ENCODE measurements at places on chromosomes 11 and 22. TPM values are rescaled to one million over a fixed set of nuclear protein-coding genes. Genes with fewer than 3 reads are reported as not detected.

- H3K27ac ChIP-seq = no peak overlapping the region
- DNase-seq = no peak
- H3K27me3 ChIP-seq = no peaks in the 10 kb centered on the region
- H3K4me1 ChIP-seq = no peaks in the 10 kb centered on the region
- no peaks in the 10 kb centered on the region for H3K36me3 ChIP-seq
These were observed 610.5 kb downstream of the BUD13 start for GRCh38 chr11:116162086-116162885.

The OR52H1 gene
- not detected for total RNA-seq

DNA sequence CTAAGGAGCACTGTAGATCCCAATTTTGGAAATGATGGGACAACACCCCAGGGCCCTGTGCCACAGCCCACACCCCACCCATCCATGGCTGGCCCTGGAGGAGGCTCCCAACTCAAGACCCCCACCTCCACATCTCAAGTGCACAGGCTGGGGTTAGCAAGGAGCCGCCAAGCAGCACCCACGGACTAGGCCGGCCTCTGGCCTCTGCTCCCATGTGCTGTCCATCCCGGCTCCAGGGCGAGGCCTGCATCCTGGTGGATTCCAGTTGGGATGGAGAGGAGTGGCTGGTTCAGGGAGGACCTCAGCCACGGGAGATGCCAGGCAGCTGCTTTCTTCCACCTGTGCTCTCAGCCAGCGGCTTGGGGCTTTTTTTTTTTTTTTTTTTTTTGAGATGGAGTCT is 43.4 kb upstream of the COMT start:
- no peak overlapping the region for H3K4me3 ChIP-seq
- peaks cover 22% of the 10 kb centered on the region for H3K4me1 ChIP-seq
- H3K27me3 ChIP-seq = no peaks in the 10 kb centered on the region
- H3K27ac ChIP-seq = no peak overlapping the region

DNA sequence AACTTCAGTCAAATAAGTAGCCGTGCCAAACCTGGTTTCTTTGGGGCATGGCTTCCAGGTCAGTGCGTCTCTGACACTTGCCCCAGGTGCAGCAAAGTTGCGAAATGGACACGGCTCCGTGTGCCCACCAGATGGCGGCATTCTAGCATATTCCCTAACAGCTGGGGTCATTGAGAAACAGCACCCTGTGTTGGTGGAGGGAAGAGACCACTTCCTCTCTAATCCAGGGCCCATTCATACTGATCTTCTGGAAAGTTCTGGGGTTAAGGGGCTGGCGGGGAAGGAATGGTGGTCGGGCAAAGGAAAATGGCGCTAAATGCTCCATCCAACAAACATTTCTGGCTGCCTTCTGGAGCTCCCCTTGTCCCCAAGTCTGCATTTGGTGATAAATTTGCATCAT is 141.2 kb upstream of the TIMP3 start:
- no peaks in the 10 kb centered on the region for H3K4me1 ChIP-seq
- H3K4me3 ChIP-seq = no peak overlapping the region
- H3K27ac ChIP-seq = no peak overlapping the region
- no peaks in the 10 kb centered on the region for H3K36me3 ChIP-seq
- no peaks in the 10 kb centered on the region for H3K27me3 ChIP-seq

DNA sequence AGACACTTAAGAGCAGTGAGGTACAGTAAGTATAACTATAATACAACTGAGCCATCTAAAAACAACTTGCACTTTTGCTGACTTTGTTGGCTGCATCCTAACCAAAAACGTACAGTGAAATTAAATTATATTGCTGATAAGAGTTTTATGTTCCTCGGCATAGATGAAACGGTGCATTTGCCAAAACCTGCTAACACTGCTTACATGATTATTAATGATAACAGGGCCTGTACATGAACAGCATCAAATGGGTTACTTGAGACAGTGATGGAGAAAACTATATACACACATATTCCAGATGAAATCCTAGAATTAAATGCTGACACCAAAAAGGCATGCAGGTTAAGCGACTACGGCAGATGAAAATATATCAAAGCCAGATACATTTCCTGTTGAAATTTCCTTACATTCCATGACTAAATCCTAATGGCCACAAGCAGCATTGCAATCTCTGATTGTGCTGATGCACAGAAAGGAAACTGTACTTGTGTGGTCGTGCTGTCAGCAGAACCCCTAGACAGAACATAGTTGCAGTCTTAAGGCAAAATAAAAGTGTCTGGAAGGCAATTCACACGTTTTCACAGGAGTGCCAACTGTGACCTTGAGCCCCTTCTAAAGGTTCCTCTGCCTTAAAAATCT is 143.9 kb downstream of the CADM1 start:
- H3K27ac ChIP-seq = no peak overlapping the region
- H3K27me3 ChIP-seq = no peaks in the 10 kb centered on the region
- no peaks in the 10 kb centered on the region for H3K4me1 ChIP-seq
- no peak for DNase-seq

- no peaks in the 10 kb centered on the region for H3K4me1 ChIP-seq
- H3K36me3 ChIP-seq = peaks cover 21% of the 10 kb centered on the region
- no peak overlapping the region for H3K4me3 ChIP-seq
These were observed 23.4 kb downstream of the TPBGL start for GRCh38 chr11:75263944-75264349.

The GLB1L2 gene
- total RNA-seq = not detected

The TMEM121B gene
- total RNA-seq = 1.8 TPM

DNA sequence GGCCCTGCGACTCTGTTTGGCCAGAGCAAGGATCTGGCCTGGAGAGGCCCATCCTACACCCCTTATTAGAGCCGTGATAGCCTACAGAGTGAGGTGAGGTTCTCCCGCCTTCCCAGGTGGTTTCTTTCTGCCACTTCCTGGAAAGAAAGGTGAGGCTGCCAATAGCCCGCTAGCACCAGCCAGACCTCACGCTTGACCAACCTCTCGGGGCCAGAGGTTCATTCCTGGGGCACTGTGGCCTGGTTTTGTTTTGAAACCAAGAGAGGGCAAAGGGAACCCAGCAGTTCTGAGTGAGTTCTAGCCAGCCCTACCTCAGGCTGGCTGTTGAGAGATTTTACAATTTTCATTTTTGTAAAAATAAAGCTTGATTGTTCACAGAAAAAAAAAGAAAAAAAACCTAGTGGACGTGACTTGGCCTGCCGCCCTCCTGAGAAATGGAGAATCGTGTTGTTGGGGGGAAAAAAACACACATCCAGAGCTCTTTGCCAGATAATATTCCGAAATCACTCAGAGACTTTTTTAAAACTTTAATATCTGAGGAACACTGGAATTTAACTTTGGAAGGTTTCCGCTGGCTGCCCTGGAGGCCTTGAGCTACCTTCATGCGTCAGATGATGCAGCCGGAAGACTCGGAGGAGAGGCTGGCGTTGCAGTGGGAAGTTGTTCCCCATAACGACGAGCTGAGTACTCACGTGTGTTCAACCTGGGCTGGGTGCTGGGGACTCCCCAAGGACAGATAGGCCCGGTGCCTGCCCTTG is 84.5 kb downstream of the BCR start:
- peaks cover 22% of the 10 kb centered on the region for H3K36me3 ChIP-seq
- no peaks in the 10 kb centered on the region for H3K4me1 ChIP-seq
- H3K27ac ChIP-seq = no peak overlapping the region
- no peak overlapping the region for H3K4me3 ChIP-seq
- H3K27me3 ChIP-seq = no peaks in the 10 kb centered on the region

The SC5D gene
- 39.5 TPM for total RNA-seq

DNA sequence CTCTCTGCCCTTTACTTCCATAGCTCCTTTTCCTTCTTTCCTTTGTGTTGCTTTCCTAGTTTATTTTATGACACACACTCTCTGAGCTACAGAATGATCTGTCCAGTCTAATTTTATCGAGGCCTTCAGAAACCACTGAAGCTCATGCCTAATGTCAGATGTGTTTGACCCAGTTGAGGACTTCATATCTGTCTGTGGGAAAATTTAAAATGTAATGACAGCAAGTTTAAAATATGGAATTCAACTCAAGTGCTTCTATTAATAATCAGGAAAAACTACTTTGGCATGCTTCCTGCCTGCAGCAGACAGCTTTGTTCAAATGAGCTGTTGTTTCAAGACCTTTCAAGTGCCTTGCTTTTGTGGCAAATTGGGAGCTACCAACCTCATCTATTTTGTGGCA is 261.8 kb upstream of the MTNR1B start:
- no peak for DNase-seq
- peak overlapping the region; percentile 21 for H3K27ac ChIP-seq
- H3K36me3 ChIP-seq = no peaks in the 10 kb centered on the region
- H3K4me3 ChIP-seq = no peak overlapping the region
- H3K27me3 ChIP-seq = no peaks in the 10 kb centered on the region

The RAC2 gene
- not detected for total RNA-seq

DNA sequence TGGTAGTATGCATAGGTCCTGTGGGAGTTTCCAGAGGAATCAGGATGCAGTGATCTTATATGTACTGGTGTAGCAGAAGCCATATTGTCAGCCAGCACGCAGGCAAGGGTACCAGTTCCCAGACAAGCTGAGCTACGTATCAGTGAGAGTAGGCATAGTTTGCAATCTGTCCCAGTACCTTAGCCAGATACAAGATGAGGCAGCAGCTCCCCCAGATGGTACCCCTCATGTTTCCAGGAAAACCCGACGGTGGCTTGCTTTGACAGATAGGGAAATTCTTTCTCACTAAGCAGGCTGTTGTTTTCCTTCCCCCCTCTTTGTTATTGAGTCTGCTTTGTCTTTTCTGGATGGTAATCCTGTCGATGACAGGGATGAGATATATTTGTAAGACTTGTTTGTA is 109.7 kb upstream of the RRM1 start:
- no peaks in the 10 kb centered on the region for H3K36me3 ChIP-seq
- no peak for DNase-seq
- H3K27me3 ChIP-seq = no peaks in the 10 kb centered on the region

The DENND5A gene
- total RNA-seq = 113 TPM

The SMTNL1 gene
- total RNA-seq = 4.5 TPM

The OR4A15 gene
- total RNA-seq = not detected

The KCNC1 gene
- 5.2 TPM for total RNA-seq

The OLFML1 gene
- total RNA-seq = not detected

GRCh38 chr22:27667121-27667843 is 134.3 kb downstream of the MN1 start:
- H3K27ac ChIP-seq = no peak overlapping the region
- H3K4me1 ChIP-seq = peaks cover 35% of the 10 kb centered on the region
- no peaks in the 10 kb centered on the region for H3K36me3 ChIP-seq
- no peak for DNase-seq

DNA sequence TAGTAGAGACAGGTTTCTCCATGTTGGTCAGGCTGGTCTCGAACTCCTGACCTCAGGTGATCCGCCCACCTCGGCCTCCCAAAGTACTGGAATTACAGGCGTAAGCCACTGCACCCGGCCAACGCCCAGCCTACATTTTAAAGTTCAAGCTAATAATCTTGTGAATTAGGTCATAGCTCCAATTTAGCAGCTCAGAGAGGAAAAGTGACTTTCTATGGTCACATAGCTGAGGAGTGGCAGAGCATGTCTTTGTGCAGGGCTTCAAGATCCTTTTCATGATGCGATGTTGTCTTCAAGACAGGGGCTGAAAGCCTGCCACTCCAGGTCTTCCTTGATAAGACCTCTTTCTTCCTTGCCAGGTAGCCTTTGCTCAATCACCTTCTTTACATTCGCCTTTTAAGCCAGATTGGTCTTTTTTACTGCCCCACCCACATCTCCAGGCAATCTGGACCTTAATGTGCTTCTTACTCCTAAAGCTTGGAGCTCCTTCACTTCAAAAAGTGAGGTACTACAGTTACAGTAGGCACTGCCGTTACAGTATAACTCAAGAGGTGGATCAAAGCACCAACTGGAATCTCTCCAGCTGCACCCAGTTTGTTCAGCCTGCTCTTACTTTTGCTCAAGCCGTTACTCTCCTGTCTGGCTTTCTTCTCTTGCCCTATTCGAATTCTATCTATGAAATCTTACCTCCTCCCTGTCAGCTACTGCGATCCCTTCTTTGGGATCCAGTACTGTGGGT is 18.2 kb downstream of the YWHAH start:
- H3K4me1 ChIP-seq = no peaks in the 10 kb centered on the region
- H3K4me3 ChIP-seq = no peak overlapping the region
- no peaks in the 10 kb centered on the region for H3K27me3 ChIP-seq
- peaks cover 3% of the 10 kb centered on the region for H3K36me3 ChIP-seq
- no peak for DNase-seq

- H3K36me3 ChIP-seq = no peaks in the 10 kb centered on the region
- DNase-seq = no peak
- no peaks in the 10 kb centered on the region for H3K4me1 ChIP-seq
- no peak overlapping the region for H3K27ac ChIP-seq
These were observed 99.3 kb downstream of the WNT7B start for GRCh38 chr22:45877651-45878050.

- H3K4me1 ChIP-seq = no peaks in the 10 kb centered on the region
- H3K27ac ChIP-seq = no peak overlapping the region
- H3K36me3 ChIP-seq = peaks cover 62% of the 10 kb centered on the region
- no peak for DNase-seq
These were observed 22.9 kb upstream of the CRYBB3 start for GRCh38 chr22:25176799-25177198.

- H3K4me1 ChIP-seq = no peaks in the 10 kb centered on the region
- no peaks in the 10 kb centered on the region for H3K36me3 ChIP-seq
- no peak overlapping the region for H3K27ac ChIP-seq
- no peaks in the 10 kb centered on the region for H3K27me3 ChIP-seq
These were observed 39.0 kb downstream of the OTOG start for GRCh38 chr11:17585911-17586695.

- peak overlapping the region; percentile 85 for H3K27ac ChIP-seq
- no peaks in the 10 kb centered on the region for H3K27me3 ChIP-seq
- DNase-seq = peak; percentile 82
- peak overlapping the region; percentile 15 for H3K4me3 ChIP-seq
- no peaks in the 10 kb centered on the region for H3K36me3 ChIP-seq
- peaks cover 41% of the 10 kb centered on the region for H3K4me1 ChIP-seq
These were observed 9.1 kb upstream of the OR10D3 start for GRCh38 chr11:124174001-124174583.

GRCh38 chr22:22857607-22858558 is 29.7 kb upstream of the IGLL5 start:
- H3K36me3 ChIP-seq = no peaks in the 10 kb centered on the region
- no peak overlapping the region for H3K4me3 ChIP-seq
- H3K4me1 ChIP-seq = peaks cover 22% of the 10 kb centered on the region
- H3K27ac ChIP-seq = no peak overlapping the region

The KRTAP5-10 gene
- total RNA-seq = not detected

DNA sequence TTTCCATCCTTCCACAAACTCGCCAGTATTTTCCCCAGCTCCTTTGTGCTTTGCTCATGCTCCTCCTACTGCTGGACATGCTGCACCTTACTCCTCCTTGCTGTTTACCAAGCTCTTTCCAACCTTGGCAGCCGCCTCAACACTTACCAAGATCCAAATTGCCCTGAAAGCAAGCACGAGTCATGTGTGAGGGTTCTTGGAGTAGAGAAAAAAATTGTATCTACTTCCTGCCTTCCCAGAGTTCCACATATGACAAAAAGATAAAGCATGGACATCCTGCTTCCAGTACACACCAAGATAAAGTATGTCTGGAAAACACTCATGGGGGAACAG is 767.5 kb downstream of the NTM start:
- H3K36me3 ChIP-seq = no peaks in the 10 kb centered on the region
- no peaks in the 10 kb centered on the region for H3K4me1 ChIP-seq
- no peaks in the 10 kb centered on the region for H3K27me3 ChIP-seq
- no peak overlapping the region for H3K27ac ChIP-seq

Measured in SJCRH30 (cell line).